B cell (primary cell): ENCODE measurements at places on chromosomes 6 and 20. TPM values are rescaled to one million over a fixed set of nuclear protein-coding genes. Genes with fewer than 3 reads are reported as not detected.

The BMP5 gene
- not detected in 2 replicates for total RNA-seq

DNA sequence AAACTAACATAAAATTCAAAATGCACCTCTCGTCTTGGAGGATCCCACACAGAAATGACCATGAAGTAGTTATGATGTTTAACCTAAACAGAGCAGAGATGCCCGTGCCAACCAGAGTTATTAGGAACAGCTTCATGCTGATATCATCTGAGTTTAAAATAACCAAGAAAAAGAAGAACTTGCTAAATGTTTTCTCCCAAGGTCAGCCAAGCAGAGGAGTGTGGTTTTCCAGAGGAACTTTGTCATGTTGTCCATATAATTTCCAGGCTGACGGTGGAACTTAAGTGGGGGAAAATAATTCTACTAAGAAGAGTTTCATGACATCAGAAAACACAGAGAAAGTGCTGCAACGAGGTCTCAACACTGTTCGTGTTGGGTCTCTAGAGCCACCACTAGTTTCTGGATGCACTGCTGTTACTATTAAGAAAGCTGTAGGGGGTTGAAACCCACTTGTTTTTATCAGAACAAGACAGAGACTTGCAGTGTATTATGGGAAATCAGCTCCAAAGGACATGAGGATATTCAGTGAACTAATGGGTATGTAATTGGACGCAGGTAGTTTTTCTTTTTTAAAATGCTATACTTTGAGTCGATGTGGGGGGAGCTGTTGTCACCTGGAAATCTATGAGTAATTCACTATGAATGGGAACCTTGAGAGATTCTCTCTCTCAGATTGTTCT lies 5.2 kb downstream of the AGPAT4 start:
- DNase-seq = no peak

The CTSZ gene
- total RNA-seq = 319 and 322 TPM in 2 replicates

The HLA-DRB1 gene
- total RNA-seq = 559 and 584 TPM in 2 replicates

GRCh38 chr6:28124350-28124970 lies at the start of gene ZSCAN16:
ZSCAN16 (plus strand) TSS chr6:28124609; CDS start chr6:28125444, 835 bp downstream.
- DNase-seq = peak; percentile 86

GRCh38 chr20:57809661-57810172 lies 99.9 kb upstream of the PMEPA1 start:
- DNase-seq = no peak

DNA sequence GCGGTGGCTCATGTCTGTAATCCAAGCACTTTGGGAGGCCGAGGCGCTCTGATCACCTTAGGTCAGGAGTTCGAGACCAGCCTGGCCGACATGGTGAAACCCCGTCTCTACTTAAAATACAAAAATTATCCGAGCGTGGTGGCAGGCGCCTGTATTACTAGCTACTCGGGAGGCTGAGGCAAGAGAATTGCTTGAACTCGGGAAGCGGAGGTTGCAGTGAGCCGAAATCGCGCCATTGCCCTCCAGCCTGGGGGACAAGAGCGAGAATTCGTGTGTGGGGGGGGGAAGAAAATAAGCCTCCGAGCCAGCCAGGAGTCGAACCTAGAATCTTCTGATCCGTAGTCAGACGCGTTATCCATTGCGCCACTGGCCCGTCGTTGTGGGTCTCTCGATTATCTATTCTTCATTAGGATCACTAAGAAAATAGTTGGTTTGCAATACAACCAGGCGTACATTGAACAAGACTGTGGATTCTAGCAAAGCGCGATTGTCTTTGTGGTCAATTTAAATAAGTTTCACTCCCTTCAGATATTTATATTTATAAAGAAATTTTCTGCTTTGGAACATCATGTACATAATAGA lies 33.9 kb upstream of the PRSS16 start:
- no peak for DNase-seq

GRCh38 chr6:110319843-110320242 lies 38.3 kb downstream of the METTL24 start:
- DNase-seq = no peak

- no peak for DNase-seq
Observed at GRCh38 chr6:134161041-134161440, 108.6 kb upstream of the SLC2A12 start.

DNA sequence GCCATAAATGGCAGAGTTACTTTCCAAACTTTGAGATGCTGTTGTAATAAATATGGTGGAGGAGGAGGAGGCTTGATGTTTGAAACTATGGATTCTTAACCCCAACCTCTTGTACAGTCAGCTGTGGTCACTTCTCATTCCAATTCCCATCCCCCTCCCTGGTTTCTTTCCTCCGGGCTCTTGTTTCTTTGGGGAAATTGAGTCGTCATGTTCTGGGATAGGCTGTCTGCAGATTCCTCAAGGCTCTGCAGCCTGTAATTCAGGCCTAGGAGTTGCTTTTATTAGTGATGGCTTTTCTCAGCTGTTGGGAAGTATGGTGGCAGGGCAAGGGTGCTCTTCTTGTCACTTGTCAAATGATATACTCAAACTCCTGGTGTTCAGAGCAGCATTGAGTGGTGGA lies 2.6 kb downstream of the PTK7 start:
- no peak for DNase-seq
